ENCODE measurements at places on chromosomes 11 and 22.

GRCh38 chr22:32864041-32864440 is 62.5 kb downstream of the TIMP3 start:
- no peak for DNase-seq

GRCh38 chr11:118156531-118157185 is 4.0 kb upstream of the SCN4B start:
- DNase-seq = no peak

DNA sequence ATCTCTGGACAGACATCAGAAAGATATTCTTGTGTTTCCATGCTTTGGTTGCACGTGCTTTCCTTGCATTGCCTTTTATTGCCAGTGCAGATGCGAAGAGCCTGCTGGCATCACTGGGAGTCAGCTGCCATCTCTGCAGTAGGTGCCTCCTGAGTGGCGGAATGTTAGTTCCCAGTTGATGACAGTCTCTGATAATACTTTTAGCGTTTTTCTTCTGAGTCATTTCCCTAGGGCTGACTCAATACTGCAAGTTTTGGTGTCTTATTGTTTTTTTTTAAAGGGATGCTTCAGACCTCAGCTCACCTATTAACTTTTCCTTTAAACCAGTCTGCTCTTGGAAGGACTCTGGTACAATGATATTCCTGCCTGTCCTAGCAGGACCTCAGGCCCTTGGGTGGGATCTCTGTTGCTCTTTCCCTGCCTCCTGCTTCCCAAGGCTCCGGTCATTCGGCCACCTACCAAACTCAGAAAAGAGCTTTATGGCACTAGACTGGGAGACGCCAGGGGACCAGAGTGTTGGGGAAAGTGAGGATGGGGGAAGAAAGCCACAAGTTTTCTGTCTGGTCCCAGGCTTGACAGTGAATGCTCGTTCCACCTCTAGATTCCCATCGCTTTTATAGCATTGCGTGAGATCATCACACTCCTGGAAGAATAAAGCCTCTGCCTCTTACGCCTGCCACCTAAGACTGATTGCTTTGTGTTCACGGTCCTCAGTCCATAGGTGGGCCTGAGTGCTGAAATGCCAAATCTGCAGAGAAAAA is 308.7 kb downstream of the DDX10 start:
- no peak for DNase-seq

GRCh38 chr22:17575681-17576080 is 12.4 kb downstream of the SLC25A18 start:
- DNase-seq = no peak

GRCh38 chr11:279040-279965 is 1.1 kb downstream of the NLRP6 start:
- DNase-seq = no peak

DNA sequence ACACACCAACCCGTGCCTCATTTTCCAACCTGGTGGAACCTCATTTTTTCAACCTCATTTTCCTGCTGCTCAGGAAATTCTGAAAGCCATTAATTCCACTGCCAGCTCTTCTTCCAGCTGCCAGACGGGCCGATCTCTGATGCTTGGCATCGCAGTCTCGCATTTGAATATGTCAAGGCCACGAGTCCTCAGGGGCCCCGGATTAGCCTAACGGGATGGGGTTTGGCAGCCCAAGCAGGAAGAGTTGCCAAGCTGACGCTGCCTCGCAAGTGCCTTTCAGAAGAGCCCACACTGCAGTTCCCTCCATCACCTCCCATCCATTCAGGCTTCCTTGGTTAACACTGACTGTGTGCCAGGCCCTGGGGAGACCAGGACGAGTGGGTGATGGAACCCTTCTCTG is 8.7 kb downstream of the RASD2 start:
- no peak for DNase-seq

DNA sequence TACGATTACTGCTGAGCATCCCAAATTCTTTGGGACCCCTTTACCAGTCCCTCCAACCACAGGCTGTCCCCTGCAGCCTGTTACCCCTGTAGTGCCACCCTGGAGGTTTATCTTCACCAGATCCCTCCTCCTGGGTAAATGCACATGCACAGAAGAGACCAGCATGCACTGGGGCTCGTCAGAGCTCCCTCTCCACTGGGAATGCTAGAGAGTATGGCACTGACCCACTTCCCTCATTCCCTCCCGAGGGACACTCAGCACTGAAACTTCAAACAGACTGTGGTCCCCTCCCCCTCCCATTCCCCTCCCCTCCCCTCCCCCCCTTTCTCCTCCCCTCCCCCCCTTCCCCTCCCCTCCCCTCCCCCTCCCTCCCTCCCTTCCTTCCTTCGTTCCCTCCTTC is 49.1 kb downstream of the C11orf91 start:
- DNase-seq = no peak

GRCh38 chr11:47656260-47656885 is 14.0 kb upstream of the MTCH2 start:
- no peak for DNase-seq
